ENCODE measurements at places on chromosomes 1 and 21.

GRCh38 chr1:161121042-161121650 lies 3.2 kb downstream of the NIT1 start:
- no peak for ATAC-seq

DNA sequence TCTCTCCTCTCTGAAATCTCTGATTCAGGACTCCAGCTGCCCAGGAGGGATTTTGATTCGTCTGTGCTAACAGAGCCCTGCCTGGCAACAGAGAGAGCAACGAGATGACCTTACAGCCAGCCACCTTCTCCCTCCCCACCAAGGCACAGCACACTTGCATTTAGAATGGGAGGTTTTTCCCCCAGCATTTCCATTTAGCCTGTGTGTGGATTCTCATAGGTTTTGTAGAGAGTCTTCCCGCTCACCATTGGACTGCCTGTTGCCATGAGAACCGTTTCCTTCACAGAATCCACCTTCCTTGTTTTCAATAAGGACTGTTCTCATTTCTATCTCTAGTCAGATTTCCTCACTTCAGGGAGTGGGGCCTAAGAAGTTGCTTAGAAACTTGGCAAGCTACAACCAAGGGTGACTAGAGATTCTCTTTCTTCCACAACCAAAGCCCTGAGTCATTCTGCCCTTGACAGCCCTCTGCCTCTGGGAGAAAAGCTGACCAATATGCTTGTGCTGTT lies 5.8 kb upstream of the IKBKE start:
- ATAC-seq: no peak

DNA sequence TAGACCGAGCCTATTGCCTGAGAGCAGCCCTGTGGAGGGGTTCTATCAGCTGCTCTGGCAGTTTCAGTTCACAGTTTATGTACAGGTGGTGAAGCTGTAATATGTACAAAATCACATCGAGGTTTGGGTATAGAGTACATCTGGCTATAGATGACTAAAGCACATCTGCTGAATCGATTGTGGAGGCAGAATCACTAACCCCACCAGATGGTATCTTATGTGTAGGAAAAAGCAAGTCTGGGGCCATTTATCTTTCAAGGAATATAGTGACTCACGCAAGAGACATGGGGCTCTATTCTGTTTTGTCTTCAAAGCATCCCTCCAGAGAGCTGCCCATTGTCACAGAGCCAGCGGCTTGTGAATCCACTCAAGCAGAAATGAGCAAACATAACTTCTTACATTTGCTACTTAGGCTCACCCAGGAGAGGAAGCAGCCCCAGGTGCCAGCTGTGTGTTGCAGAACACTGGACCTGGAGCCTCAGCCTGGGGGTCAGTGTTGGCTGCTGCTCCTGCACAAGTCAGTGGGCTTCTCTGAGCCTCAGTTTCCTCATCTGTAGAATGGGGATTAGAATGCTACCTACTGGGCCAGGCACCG lies 21.3 kb downstream of the MIIP start:
- peak; percentile 93 for ATAC-seq

GRCh38 chr1:183732236-183732880 lies 72.6 kb upstream of the RGL1 start:
- no peak for ATAC-seq

- ATAC-seq: no peak
Observed at GRCh38 chr1:160357286-160358002, 9.4 kb upstream of the NHLH1 start.

- ATAC-seq: no peak
Observed at GRCh38 chr1:2847086-2847985, 45.8 kb upstream of the TTC34 start.

DNA sequence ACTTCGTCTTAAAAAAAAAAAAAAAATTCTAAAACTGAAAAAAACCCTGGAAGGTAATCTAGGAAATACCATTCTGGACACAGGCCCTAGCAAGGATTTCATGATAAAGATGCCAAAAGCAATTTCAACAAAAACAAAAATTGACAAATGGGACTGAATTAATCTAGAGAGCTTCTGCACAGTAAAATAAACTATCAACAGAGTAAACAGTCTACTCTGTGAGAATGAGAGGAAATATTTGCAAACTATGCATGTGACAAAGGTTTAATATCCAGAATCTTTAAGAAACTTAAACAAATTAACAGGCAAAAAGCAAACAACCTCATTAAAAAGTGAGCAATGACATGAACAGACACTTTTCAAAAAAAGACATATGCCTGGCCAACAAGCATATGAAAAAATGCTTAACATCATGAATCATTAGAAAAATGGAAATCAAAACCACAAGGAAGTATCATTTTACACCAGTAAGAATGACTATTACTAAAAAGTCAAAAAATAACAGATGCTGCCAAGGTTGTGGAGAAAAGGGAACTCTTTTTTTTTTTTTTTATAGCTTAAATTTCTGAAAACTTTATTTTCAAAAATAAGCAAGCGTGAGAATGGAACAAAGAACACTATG lies 29.4 kb upstream of the RNPC3 start:
- ATAC-seq: no peak

- ATAC-seq: no peak
Observed at GRCh38 chr1:200427744-200428143, 17.9 kb upstream of the ZNF281 start.

DNA sequence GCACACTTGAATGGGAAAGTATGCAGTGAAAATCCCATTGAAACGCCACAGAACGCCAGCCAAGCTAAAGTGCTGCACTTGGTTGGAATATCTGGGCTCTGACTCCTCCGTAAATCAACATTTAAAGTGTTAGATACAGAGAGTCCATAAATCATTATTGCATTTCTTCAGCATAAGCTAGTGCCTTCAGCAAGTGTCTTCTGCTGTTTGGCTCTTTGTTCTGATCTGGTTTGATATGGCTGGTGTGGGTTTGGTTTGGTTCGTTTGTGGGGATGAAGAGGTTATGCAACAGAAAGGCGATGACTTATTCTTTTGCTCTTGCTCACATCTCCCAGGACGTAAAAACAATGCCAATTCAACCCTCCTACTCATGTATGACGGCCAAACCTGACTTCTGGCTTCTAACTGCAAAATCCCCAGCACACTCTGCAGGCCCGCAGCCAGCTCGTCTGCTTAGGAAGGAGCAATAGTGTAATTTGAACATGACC lies 121.8 kb upstream of the ERG start:
- ATAC-seq: no peak

GRCh38 chr1:82116105-82116504 lies 315.4 kb downstream of the ADGRL2 start:
- no peak for ATAC-seq

DNA sequence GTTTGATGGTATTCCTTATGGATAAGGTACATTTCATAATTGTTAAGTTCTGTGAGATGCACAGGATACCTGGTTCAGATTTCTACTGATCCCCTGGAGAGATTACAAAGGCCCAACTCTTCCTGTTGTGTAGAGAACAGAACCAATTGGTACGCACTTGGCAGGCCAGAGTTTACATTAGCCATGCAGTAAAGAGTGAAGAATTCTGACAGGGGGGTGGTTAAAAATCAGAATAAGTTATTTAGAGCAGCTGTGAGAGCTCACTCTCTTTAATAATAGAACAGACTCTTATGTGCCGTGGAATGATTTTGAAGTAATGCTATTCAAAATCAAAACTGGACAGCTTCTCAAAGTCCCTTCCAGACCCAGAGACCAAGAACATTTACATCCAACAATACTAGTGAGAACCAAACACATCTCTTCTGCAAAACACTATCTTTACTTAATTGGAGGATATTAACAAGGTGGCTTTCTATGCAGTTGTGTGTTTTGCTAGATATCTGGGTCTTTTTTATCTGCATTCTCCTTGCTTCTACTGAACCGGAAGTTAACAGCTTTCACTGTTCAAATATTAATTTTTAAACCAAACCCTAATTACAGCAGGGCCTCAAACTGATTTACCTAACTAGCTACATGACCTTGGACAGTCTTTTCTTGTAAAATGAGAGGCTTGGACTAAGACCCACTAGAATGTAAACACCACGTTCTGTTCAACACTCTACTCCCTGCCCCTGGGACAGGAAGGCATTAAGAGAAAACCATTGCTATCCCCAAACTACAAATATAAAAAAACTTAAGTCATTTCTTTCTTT lies 4.0 kb downstream of the USP24 start:
- ATAC-seq: no peak

GRCh38 chr1:204087181-204087892 lies 14.4 kb downstream of the SOX13 start:
- no peak for ATAC-seq

DNA sequence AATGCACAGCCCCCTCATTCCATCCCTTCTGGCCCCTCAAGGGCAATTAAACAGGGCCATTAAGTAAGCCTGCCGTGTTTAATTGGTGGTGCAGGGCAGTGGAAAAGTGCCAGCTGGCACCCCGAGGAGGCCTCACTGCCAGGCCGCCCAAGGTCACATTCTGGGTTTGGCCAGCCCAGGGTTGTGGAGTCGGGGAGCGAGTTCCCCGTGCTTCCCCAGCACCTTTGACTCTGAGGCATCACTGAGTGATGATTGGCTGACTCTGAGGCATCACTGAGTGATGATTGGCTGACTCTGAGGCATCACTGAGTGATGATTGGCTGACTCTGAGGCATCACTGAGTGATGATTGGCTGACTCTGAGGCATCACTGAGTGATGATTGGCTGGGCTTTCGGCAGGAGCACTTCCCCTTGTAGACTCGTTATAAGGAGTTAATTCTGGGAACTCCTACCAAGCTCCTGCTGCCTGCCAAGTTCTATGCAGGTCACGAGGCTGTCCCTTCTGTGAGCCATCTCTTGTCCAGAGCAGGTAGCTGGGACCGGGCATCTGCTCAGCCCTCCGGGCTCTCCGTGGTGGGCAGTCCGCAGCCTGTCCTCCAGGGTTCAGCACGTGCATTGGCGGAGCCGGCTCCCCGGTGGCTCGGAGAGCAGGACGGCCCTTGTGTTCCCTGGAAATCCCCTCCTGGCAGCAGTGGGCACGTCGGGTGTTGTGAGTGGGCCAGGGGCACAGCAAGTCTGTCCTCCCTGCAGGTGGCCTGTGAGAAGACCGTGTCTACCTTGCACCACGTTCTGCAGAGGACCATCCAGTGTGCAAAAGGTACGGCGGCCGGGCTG lies 20.9 kb downstream of the CSTB start:
- no peak for ATAC-seq

- no peak for ATAC-seq
Observed at GRCh38 chr1:6358757-6359201, 34.8 kb downstream of the ACOT7 start.

DNA sequence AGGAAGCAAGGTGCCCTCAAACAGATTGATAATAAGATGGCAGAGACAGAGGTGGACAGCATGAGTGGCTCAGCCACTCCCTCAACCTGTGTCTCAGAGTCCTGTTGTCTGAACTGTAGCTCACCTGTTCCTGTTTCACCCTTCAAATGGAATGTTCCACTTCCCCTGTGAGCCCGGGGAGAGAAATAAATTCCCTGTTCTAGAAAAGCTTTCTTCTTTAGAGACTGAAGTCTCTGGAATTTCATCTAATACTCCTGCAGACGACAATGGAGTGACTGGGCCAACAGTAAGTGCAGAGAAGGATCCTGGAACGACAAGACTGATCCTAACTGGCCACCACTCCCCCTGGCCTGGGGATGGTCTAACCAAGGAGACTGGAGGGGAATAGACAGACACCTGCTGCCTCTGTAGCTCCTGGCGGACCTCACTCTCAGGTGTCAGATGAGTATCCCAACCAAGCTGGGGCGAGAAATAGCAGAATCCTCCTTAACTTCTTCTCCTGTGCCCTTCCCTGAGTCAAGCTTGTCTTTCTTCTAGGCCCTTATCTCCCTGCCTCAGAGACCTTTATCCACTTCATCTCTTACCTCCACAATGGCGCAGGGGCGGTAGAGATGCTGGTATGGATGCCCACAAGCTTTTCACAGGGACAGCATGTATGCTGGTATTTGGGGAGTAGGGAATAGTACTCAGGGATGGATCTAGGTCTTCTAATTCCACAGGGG lies 45.4 kb downstream of the PLEKHA6 start:
- peak; percentile 54 for ATAC-seq

DNA sequence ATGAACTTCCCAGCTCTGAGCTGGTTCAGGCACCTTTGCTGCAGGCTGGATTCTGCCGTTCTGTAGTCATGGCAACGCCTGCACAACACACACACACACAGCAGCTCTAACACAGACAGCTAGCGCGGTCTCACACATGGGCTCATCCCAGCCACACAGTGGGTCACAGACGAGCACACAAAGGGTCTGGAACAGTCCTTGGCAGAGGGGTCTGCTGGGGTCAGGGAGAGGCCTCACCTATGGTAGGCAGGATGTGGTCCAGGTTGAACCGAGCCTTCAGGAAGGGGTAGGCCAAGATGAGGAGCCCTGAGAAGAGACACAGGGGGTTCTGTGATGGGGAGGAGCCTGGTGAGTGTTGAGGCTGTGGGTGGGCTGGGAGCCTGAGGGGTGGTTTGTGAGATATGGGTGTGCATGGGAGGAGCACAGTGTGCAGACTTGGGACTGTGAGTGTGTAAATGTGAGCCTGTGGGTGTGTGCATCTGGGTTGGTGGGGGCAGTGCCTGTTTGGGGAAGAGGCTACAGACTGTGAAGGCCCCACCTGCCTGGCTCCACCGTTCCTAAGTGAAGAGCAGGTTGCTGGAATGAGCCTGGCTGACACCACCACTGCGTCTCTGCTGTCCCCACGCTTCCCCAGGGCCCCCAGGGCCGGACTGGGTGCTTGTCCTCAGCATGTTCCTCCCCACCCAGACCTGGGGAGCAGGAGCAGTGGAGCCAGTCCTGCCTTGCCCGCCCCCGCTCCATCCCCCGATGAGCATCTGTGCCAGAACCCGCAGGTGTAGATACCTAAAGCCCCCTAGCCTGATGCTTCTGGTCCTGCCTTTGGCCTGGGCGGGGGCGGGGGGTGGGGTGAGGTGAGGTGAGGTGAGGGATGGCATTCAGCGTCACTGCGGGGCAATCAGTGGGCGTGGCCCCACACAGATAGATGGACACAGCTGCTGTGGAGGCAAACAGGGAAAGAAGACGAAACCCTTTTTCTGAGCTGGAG lies 1.5 kb downstream of the KNCN start:
- ATAC-seq: no peak

GRCh38 chr1:168234846-168235547 lies 9.2 kb downstream of the SFT2D2 start:
- peak; percentile 66 for ATAC-seq

DNA sequence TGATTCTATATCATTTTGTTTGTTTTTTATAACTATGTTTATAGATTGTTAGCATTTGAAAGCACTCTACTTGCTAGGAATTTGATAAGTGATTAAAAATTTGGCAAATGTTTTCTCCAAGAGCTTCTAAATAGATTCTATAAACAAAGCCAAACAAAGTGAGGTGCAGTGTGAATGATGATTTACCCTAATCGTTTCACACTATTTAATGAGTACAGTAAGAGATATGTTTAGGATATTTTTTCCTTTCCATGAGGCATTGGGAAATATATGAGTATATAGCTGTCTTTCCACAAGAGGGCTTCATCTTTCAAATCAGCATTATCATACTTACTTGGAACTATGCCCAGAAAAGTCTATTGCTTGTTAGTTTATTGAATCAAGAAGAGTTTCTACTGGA lies 277.0 kb upstream of the BRINP3 start:
- ATAC-seq: no peak

DNA sequence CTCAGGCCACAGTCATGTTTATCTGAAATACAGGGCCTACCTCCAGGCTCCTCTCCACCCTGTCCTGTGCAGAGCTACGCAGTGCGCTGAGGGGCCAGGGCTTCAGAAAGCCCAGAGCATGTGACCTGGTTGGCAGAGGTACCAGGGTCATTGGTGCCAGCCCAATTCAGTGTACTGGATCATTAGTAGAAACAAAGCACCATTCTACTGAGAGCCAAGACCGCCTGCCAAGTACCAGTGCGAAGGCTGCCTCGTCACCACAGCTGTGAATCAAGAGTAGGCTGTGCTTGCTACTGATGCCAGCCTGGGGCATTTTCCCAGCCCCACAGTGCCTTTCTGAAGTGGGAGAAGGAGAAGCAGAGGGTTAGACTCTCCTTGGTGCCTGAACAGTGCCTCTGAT lies 59.8 kb downstream of the CAPN9 start:
- peak; percentile 37 for ATAC-seq

Measured in stimulated activated memory B cell treated with anti-CD40 and anti-IgM and Interleukin-4, amounts not matched to agents 10 μg/mL and 1 μg/mL and 100 μg/mL, for 72 hours (primary cell).